ENCODE measurements at places on chromosomes 11 and 22.
A peak's percentile ranks its signal among the peaks of the same experiment; 100 is the strongest.

DNA sequence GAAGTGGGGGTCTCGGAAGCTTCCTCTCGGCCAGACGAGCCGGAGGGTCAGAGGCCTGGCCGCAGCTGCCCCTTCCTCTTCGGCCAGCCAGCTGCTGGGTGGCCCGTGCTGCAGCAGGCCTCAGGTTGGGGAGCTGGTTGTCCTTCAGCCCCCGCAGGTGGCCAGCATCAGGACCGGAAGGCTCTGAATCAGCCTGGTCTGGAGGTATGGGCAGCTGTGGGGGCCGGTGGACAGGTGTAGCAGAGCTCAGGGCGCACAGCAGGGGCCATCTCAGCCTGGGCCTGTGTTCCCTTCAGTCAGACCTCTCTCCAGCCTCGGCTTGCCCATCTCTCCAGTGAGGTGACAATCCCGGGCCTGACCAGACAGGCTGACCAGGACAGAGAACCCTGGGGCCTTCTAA, 13.9 kb upstream of the TBX1 start:
- DNase-seq = no peak

DNA sequence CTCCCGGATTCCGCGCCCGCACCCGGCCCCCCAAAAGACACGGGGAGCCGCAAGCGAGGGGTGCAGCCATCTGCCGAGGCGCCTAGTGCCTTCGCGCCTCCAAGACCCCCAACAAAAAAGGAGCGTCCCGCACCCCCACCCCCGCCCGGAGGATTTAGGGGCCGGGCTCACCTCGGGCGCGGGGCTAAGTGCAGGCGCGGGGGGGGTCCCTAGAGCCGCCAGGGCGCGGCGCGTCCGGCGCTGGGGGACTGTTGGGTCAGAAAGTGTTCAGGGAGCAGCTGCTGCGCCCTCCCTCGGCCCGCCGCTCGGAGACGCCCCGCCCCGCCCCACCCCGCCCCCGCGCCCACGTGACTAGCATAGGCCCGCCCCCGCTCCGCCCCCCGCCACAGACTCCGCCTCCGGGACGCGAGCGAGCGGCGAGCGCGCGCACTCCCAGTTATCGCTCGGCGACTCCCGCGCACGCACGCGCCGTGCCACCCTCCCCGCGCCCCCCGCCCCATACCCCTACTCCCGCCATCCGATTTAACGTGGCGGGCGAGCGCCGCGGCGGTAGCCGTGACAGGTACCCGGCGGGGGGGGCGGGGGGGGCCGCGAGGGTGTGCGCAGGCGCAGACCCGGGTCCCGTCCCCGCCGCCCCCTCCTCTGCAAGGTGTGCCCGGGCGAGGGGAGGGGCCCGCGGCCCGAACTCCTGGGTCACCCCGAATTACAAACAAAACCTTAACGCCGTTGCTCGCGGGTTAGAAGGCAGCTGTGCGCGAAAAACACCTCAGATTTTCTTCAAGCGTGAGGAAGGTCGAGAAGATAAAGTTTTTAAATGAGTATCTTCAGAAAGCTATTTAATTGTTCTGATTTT, 56.2 kb downstream of the KCNJ4 start:
- peak; percentile 91 for DNase-seq

DNA sequence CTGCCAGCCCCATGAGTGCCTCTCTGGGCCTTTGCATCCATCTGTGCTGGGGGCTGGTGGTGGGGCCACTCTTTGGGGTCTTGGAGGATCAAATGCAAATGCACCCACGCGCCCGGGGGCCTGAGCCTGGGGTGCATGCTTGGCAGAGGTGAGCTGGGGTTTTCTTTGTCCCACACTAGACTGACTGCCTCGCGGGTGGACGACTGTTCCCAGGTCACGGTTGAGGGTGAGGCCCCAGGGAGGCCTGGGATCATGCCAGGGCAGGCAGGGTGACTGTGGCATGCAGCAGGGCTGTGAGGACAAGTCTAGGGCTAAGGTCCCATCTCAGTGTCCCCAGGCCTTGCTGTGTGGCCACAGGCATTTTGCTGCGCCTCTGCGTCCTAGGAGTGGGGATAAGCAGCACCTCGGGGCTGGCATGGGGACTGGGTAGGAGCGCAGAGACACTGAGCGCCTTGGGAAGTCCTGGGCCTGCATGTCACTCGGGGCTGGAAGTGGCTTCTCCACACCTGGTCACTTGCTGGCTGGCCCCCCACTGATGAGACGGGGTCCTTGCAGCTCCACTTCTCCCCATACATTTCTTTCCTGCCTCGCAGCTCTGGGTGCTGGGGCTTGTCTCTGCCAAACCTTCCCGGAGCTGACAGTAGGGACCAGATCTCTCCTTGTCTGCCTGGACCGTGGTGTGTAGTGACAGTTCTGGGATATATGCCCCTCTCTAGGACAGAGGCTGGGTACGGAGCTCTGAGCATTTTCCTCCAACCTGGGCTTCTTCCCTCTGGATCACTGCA, 133.1 kb downstream of the CTTN start:
- peak; percentile 4 for DNase-seq

GRCh38 chr11:1931341-1932104, 12.0 kb downstream of the TNNT3 start:
- peak; percentile 3 for DNase-seq

DNA sequence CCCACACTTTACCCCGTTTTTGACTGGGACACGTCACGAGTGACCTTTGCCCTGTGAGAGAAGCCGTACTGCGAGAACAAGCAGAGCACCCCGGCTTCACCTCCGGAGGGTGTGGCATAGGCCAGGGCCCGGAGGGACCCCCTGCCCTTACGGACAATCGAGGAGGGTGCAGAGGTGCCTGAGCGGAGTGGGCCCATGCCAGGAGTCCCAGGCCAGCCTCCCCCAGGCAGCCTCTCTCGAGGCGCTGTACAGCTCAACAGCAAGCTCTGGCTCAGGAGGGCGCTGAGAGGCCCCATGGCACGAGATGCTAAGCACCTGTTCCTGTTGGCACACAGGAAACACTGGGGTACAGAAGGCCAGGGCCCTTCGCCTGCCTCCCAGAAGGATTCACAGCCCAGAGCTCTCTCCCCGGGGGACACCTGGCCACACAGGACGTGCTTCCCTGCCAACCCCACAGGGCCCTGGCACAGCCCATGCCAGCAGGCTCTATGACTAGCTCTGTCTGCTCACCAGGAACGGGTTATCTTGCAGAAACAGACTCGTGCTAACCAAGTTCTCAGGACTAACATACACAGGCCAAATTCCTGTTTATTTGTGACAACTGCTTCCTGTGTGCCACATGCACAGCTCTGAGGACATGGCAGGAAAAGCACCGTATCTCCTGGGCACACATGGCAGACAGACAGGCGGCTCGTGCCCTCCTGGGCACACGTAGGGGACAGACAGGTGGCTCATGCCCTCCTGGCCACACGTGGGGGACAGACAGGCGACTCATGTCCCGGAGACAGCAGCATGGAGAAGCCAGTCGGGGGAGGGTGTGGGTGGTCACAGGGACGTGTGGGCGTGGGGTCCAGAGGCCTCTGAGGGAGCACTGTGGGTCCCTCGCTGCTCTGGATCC, 11.6 kb downstream of the TOLLIP start:
- no peak for DNase-seq

GRCh38 chr11:64969209-64969608, 2.7 kb downstream of the MAJIN start:
- DNase-seq = peak; percentile 29

GRCh38 chr11:68946416-68947090, 34.2 kb downstream of the MRGPRD start:
- no peak for DNase-seq

- DNase-seq = no peak
These were observed 74.7 kb upstream of the SESN3 start for GRCh38 chr11:95305705-95306104.

DNA sequence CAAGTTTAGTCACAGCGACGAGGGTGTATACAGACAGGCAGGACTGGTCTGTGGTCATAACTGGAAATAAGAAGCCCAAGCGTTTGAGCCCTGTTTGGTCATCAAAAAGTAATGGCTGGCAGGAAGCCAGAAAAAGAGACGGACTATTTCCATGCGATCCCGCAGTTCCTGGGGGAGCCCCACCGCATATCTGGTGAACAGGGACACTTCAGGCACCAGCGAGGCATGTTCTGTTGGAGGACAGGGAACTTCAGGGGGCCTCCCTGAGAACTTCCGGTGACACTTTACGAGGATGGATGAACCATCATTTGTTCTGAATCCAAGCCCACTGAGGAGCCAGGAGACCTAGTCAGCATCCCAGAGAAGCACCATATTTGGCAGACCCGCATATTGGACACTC, 29.7 kb upstream of the TRIM29 start:
- DNase-seq = no peak

GRCh38 chr11:75147875-75148263, 3.0 kb upstream of the SLCO2B1 start:
- no peak for DNase-seq

GRCh38 chr11:10902301-10903063, 44.6 kb upstream of the ZBED5 start:
- no peak for DNase-seq

- DNase-seq = no peak
These were observed 17.6 kb downstream of the SELENOO start for GRCh38 chr22:50218153-50218995.

- DNase-seq = no peak
These were observed 6.6 kb upstream of the MMP27 start for GRCh38 chr11:102712137-102712536.

GRCh38 chr11:90134478-90135003, at the start of gene NAALAD2:
NAALAD2 (plus strand) TSS chr11:90134663; CDS start chr11:90134759, 96 bp downstream.
- DNase-seq = peak; percentile 81

GRCh38 chr11:111414267-111414931, 35.3 kb upstream of the POU2AF1 start:
- DNase-seq = no peak

DNA sequence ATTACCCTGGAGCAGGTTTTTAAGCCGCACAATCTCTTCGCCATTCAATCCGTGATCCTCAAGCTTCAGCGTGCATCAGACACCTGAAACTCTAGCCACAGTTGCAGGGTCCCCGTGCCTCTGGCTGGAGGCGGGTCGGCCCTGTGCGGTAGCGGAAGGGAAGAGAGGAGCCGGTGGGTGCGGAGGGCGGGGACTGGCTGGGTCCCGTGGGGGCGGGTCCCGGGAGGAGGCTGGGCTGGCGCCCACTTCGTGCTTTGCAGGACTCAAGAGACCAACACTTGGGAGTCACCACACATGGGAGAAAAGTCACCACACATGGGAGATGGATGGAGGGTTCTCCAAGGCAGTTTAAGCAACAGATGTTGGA, 772 bp downstream of the C22orf15 start:
- DNase-seq = no peak

GRCh38 chr22:32574958-32575910, 100.6 kb downstream of the FBXO7 start:
- DNase-seq = no peak

GRCh38 chr22:24894998-24895397, 51.5 kb downstream of the LHFPL7 start:
- DNase-seq = no peak

- no peak for DNase-seq
These were observed 193 bp upstream of the MALAT1 start for GRCh38 chr11:65498727-65498976.

- no peak for DNase-seq
These were observed 40.5 kb upstream of the RIC3 start for GRCh38 chr11:8209208-8209807.

GRCh38 chr11:44862558-44863101, 88.1 kb downstream of the TP53I11 start:
- DNase-seq = no peak

- DNase-seq = no peak
These were observed 7.8 kb downstream of the HNRNPUL2 start for GRCh38 chr11:62719302-62719978.

DNA sequence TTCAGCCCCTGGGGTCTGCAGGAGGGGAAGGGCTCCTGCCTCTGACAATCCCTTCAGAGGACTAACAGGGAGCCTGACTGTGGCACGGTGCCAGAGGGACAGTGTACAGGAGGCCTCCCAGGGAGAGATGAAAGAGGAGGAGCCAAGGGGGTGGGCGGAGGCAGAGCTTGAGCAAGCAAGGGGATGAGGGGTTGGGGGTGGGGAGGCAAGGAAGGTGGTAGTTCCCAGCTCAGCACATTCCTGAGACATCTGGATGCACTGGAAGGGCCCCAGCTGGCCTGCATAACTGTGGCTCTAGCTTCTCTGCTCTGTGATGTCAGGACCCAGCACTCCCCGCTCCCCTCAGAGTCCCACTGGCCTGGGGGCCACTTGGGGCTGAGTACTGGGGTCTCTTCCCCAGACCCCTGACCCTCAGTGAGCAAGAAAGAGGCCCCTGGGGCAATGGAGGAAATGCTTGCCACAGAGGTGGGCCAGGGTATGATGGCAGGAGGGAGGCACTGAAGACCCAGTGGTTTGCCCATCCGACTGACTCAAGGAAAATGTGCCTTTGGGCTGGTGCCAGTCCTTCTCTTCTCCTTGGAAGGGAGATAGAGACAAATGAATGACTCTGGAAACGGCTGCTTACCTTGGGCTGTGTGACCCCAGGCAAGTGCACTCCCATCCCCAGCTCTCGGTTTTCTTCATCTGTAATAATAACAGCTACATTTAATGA, 13.3 kb downstream of the CREB3L1 start:
- DNase-seq = peak; percentile 56

- DNase-seq = no peak
These were observed 157.0 kb upstream of the TIMP3 start for GRCh38 chr22:32644252-32645100.

GRCh38 chr11:110524238-110524637, 94.5 kb downstream of the FDX1 start:
- DNase-seq = no peak

GRCh38 chr11:19437760-19438159, 197.0 kb upstream of the E2F8 start:
- DNase-seq = no peak

- DNase-seq = no peak
These were observed 11.5 kb downstream of the TSKU start for GRCh38 chr11:76794371-76795289.

- no peak for DNase-seq
These were observed 107.8 kb downstream of the PTPRJ start for GRCh38 chr11:48087974-48088681.

- DNase-seq = no peak
These were observed 22.7 kb downstream of the LRFN4 start for GRCh38 chr11:66879583-66879982.

DNA sequence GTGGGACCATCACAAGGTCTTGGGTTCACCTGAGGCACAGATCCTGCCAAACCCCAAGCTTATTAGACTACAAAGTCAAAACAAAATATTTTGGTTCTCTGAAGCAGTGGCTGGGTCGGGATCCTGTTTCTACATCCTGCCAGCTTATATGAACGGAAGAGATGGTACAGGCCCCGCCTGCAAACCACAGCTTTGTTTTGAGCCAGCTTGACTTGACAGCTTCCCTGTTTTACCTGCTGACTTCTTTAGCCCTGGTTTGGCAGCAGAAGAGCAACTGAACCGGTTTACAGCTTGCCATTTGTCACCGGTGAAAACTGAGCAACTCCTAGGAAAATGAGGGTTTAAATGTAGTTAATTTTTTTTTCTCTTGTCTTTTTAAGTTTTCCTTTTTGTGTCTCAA, 11.4 kb downstream of the PACS1 start:
- no peak for DNase-seq

- DNase-seq = no peak
These were observed 22.8 kb downstream of the CASP5 start for GRCh38 chr11:105000167-105000566.

DNA sequence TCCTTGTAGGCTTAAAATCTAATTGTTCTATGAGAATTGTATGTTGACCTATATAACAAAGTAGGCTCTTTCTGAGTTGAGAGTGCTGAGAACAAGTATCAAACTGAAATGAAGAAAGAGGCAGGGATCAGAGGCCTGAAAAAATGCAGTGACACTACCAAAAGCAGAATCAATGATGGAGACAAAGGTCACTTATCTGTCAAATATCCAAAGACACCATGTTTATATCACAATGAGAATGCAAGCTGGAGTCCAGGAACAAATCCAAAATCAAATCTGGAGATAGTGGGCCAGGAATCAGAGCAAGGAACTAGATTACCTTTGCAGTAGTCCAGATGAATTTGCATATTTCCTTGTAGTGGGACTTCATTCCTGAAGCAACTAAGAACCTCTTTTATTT, 377.7 kb downstream of the DLG2 start:
- DNase-seq = no peak

Measured in WERI-Rb-1 (cell line).